M059J (cell line): ENCODE measurements at places on chromosomes 2 and 18. TPM values are rescaled to one million over a fixed set of nuclear protein-coding genes. Genes with fewer than 3 reads are reported as not detected.

- DNase-seq: no peak
Observed at GRCh38 chr18:65946777-65947176, 196.0 kb downstream of the CDH7 start.

GRCh38 chr2:229748950-229749349 is 34.6 kb upstream of the DNER start:
- DNase-seq: no peak

GRCh38 chr18:10552226-10552625 is 26.4 kb downstream of the NAPG start:
- DNase-seq: no peak

- no peak for DNase-seq
Observed at GRCh38 chr18:3596637-3597384, 146.8 kb downstream of the TGIF1 start.

DNA sequence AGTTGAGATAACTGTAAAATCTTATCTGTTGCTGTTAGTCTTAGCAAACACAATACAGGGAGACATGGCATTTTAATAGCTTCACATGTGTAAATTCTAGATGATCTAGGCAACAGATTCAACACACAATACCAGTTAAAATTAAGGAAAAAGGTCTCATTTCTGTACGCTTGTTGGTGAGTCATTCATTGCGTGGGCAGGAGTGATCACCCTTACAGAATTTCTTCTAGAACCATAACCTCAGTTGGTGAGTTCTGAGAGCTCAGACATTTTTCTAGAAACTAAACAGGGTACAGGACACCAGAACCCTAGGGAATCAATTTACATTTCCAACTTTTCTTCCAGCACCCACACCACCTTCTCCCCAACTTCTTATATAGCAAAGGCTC is 81.9 kb downstream of the SLC8A1 start:
- DNase-seq: peak; percentile 52

DNA sequence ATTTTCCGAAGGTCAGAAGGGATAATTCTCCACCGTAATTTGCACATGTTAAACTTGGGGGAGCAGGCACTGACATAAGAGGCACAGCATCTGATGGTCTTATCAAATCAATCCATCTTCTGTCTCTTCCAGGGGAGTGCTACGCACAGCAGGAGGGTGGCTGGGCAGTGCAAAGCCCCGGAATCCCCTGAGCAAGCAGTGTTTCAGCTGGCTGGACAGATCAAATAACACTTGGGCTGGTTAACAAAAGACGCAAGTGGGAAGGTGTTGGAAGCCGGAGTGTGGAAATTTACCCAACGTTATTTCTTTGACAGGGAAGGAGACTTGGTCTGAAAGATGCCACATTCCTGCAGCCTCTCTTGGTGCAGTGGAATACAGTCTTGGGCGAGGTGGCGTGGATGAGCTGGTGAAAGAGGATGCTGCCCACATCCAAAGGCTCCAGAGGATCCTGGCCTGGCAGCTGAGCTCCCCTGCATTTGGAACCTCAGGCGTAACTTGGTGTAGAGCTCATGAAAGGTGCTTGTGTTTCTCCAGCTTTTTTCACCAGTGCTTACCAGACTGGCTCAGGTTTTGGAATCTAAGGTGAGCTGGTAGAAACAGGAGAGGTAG is 103.0 kb downstream of the MAPK4 start:
- DNase-seq: no peak

DNA sequence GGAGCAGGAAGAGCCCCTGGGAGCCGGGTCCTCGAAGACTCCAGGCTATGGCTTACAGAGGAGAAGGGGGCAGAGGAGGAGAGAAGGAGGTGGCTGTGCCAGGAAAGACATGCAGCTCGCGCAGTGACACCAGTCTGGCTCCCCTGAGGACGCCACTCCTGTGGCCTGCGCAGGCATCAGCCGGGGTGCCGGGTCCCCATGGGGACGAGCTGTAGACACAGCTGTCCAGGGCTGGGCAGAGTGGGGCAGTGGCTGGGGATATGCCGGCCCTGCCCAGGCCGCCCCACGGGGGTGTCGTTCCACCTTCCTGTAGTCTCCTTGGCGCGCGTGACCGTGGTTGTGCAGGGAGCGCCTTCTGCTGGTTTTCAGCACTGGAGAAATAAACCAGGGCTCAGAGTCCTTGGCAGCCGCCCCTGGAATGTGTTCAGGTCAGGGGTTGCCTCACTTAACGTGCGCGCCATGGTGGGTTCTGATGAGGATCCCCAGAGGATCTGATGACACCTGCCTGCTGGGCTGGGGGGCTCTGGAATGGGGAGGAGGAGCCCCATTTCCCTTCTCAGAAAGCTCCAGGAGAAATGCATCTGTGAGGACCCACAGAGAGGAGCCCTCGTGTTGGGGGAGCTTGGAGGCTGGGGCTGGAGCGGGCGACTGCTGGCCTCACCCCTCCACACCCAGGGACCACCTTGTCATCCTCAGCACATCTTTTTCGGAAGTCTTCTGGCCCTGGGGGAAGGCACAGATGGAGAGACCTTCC is 26.7 kb downstream of the RAMP1 start:
- no peak for DNase-seq

DNA sequence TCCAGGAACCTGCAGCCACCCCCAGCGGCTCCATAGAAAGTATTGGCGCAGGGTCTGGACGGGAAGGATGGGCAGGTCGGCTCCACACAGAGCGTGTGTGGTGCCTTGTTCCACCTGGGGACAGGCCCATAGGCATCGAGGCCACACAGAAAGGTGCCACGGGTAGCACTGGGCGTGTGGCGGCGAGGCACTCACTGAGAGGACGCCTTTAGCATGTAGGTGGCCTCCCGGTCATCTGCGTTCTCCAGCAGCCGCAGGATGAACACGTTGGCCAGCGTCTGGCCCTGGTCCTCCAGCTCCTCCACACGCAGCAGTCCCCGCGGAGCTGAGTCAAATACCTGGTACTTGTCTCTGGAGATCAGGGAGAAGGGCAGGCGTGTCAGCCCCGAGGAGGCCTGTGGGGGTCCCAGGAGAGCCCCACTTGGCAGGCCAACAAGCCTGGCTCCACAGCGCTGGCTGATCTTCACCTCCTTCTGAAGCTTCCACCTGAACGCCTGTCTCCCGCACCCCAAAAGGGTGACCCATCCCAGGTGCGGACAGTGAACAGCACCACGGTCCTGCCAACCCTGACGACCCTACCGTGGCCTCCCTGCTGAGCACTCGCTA is 13.2 kb downstream of the SNORC start:
- DNase-seq: no peak

The REG1A gene
- not detected in 2 replicates for total RNA-seq

The AKAIN1 gene
- not detected in 2 replicates for total RNA-seq

The NETO1 gene
- total RNA-seq: 0.22 TPM in 1 of 2 replicates, not detected in the other

The CACNB4 gene
- total RNA-seq: 0.12 TPM in 1 of 2 replicates, not detected in the other
